CD4-positive, alpha-beta T cell treated with Interleukin-6 for 4 hours (primary cell): ENCODE measurements at places on chromosomes 2 and 18.

DNA sequence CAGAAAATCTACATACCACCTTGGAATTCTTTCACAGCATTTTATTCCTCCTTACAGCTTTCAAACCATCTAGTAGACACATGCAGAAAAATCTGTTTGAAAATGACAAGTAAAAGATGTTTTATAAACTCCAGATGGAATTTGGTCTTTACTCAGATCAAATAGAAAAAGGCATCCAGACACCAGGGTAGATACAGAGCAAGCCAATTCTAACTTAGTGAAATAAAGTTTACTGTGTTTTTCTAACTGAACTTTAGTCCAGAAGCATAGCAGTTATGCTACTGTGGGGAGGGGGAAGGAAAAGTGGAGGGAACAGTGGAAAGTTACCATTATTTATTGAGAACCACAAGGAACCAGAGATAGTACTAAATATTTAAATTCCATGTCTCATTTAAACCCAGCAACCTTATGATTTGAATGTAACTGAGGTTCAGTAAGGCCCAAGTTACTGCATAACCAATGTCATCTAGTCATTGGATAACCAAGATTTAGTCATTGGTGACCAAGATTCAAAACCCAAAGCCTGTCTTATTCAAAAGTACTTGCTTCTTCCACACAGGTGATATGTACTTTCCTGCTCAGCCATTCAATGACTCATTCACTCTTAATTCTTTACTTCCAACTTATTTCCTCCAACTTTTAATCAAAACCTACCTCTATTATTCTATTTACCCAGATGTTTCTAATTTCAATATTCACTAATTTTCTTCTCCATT, 57.7 kb downstream of the RAD51AP2 start:
- no peak for DNase-seq

GRCh38 chr18:35864916-35865315, 107.6 kb upstream of the RMP24 start:
- DNase-seq, result no peak

GRCh38 chr2:203786549-203787351, 80.3 kb downstream of the CD28 start:
- DNase-seq, result no peak

- DNase-seq, result peak; percentile 12
Measured at GRCh38 chr2:207767461-207768167, 2.1 kb downstream of the FZD5 start.

- no peak for DNase-seq
Measured at GRCh38 chr2:85276571-85277118, 51.1 kb downstream of the TGOLN2 start.

GRCh38 chr2:105445976-105446375, 47.1 kb upstream of the FHL2 start:
- no peak for DNase-seq

DNA sequence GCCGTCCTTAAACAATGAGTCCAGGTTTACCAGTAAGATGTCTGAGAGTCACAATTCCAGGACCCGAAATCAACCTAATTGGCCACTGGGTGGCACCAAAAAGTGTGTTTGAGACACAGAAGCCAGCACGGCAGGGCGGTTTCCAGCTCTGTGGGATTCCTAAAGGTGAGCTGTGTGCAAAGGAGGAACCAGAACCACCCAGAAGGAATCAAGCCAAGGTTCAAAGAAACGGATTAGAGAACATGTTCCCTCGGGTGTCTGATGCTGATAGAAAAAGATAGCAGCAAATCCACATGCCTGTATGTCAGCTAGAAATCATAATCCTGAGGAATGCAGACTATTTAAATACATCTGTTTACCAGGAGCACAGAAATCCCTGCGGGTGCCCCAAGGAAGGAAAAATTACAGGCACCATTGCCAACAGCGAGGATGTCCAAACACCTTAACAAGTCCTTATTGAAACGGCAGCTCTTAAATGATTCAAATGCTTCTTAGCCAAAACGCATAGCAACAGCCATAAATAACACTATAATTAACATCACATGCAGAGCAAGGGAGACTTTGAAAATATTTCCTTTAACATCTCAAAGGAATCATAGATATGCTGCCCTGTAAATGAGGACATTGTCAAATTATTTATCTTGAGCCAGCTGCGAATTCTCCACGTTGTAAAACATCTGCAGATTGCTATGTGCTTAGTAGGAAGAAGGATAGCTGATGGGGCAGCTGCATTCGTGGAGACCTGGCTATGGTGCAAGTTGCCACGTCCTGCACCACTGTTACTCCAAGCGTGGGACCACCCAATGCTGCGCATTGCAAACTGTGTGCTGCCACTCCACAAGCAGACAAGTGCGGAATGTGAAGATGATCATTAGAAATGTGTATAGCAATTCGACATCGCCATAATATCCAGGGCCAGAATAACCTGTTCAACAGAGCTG, 318.7 kb upstream of the NCKAP5 start:
- DNase-seq, result peak; percentile 53

- DNase-seq, result no peak
Measured at GRCh38 chr18:44590956-44591670, 89.6 kb upstream of the SETBP1 start.

DNA sequence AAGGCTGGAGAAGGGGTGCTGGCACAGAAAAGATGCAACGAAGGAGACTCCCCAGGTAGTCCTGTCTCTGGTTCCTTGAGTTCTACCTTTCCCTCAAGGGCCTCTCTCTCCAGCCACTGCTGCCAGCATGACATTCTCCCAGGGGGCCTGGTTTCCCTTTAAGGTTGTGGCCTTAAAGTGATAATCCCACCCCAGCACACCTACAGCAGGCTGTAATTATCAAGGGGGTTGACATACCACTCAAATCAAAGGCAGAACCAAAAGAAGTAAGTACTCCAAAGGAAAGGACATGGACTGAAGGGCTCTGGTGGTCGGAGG, 127.4 kb upstream of the MSH6 start:
- DNase-seq, result no peak

DNA sequence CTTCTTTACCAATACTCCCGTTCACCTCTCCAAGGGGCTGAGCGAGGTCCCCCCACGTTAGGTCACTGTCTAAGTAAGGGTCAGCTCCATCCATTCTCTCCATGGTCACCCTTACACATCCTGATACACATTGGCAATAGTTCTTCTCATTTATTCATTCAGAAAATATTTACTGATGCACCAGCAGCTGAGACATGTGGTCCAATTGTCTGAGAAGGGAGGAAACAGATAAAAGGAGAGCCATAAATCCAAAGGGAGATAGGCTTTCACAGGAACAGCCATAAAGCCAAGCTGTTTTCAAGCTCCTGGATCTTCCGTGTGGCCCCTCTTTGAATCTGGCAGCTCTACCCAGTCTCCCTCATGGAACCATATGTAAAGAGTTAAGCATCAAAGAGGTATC, 121.2 kb downstream of the TXNL1 start:
- DNase-seq, result no peak

DNA sequence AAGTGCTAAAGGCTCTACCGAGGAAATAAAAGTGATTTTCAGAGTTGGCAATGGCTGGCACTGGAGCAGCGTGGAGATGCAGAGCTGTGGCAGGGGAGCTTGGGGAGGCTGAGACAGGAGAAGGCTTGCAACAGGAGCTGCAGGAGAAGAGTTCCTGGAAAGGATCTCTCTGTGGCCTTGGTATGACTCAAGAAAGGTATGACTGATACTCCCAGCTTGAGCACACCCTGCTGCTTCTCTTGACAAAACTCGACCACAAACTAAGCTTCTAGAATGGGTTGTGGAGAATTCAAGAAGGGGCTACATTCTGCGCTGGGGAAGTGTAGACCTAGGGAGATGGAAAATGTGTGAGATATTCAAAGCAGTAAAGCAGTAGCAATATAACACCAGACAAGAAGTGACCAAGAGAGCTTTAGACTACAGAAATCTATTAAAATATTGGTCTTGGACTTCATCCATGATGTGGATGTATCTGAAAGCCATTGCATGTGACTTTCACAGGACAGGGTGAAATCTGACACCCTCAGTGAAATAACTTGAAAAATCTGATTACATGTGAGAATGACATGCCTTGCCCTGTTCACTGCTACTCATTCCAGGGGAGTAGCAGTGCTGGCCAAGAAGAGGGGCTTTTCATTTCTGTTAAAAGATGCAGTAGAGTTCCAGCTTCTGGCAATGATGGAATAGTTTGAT, 41.5 kb downstream of the SUCLG1 start:
- DNase-seq, result no peak

DNA sequence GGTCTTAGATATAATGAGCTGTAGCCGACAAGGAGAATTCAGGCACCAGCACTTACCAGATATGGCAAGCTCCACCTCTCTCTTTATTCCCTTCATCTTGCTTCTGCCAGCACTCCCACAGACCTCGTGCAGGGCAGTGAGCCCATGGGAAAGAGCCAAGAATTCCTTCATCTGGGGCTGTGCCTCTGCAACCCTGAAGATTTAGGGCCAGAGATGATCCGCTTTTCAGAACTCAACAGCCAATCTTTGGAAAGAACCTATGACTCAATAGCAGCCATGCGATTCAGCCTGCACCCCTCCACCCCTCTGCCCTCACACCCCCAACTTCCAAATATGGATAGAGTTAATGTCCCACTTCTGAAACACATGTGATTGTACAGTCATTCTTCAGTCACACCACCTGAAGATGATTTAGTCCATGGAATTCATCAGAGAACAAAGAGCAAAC, 533.7 kb upstream of the TNP1 start:
- no peak for DNase-seq
